ENCODE measurements at places on chromosomes 4 and X.

DNA sequence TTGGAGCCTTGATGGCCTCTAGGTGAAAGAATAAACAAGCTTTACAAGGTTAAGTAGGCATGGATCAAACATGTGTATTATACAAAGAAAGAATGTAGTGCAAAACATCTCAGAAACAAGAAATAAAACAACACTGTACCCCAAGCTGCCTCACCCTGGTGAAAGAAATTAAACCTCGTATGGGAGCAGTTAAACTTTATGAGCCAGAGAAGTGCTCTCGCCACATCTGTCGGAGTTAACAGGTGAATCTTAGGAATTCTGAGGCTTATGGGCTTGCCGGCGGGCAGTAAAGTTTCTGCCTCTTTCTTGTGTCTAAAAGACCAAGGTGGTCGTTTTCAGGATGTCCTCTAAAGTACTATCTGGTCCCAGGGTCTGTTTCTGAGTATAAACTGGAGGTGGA is 34.0 kb upstream of the ARSH start:
- DNase-seq, result no peak

DNA sequence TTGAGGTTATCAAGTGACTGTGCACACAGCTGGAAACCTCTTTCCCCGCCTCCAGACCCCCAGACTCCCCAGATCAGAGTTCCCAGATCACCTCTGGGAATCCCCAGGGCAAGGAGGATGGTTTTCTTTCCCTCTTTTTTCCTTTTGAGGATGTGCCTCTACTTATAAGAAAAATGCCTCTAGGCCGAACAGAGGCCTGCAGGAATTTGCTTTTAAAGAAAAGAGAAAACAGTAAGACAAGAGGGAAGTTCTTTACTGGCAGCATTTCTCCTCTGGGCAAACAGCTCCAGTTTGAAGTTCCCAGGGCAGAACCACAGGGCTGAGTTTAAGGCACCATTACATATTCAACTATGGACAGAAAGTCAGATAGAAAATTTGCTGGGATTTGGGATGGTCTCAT is 837.9 kb upstream of the LCORL start:
- DNase-seq, result no peak

- DNase-seq, result peak; percentile 66
Measured at GRCh38 chr4:61201561-61201960, 1.4 kb downstream of the ADGRL3 start.

DNA sequence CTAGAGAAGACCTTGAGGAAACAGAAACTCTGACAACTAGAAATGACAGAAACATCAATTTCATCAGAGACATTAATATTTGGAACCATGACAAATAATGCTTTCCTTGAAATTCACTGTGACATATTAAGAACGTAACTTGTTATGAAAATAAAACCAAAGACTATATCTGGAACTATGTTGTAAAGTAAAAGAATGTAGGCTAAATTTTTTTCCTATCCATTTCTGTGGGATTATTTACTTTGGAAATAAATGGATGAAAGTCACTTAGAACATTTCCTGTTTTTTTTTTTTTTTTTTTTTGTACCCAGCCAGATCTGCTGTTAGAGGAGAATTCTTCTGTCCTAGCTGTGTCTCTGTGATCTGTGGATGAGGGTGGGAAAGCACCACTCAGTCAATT is 255.9 kb downstream of the SPRY1 start:
- no peak for DNase-seq

- DNase-seq, result no peak
Measured at GRCh38 chrX:133813971-133814370, 171.4 kb downstream of the GPC3 start.

DNA sequence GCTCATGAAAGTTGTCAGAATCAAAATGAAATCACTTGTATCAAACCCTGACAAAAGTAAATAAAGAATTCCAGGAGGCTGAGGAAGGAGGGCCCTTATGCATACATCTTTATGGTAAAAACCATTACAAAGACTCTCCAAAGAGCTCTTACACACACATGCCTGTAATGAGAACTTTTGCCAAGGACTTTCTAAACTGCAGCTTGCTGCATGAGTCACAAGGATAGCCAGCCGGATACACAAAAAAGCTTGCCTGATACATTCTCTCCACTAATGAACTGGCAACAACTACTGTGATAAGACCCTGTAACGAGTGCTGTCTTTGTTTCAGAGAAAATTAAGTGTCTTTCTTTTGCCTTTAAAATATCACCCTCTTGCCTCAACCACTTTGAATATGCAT is 618.1 kb downstream of the PPP4R3C start:
- no peak for DNase-seq

DNA sequence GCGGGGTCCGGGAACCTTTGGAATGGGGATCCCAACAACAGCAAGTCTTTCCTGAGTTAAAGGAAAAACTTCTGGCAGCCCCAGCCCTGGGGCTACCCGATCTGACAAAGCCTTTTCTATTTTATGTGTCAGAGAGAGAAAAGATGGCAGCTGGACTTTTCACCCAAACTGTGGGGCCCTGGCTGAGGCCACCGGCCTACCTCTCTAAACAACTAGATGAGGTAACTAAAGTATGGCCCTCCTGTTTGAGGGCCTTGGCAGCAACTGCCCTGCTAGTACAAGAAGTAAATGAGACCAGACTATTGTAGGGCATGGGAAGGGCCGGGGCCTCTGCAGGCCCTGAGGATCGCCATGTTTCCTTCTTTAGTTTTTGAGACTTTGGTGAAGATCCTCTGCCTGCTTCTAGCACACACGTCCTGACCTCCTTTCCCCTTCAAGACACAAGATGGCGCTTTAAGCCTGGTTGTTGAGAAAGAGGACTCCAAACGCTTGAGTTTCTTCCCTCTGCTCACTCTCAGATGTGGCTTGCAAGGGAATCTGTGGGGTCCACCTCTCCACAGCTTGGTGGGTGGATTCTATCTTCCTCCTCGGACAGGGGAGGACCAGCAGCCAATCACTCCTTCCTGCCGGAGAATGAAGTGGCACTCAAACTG is 18.5 kb upstream of the DRD5 start:
- peak; percentile 78 for DNase-seq

- DNase-seq, result no peak
Measured at GRCh38 chr4:40340030-40340429, 4.9 kb downstream of the CHRNA9 start.

GRCh38 chrX:13115146-13115855 is 70.9 kb upstream of the FAM9C start:
- DNase-seq, result no peak

- no peak for DNase-seq
Measured at GRCh38 chr4:127335732-127336131, 297.0 kb upstream of the INTU start.

- DNase-seq, result no peak
Measured at GRCh38 chr4:106893395-106893881, 142.7 kb downstream of the DKK2 start.

DNA sequence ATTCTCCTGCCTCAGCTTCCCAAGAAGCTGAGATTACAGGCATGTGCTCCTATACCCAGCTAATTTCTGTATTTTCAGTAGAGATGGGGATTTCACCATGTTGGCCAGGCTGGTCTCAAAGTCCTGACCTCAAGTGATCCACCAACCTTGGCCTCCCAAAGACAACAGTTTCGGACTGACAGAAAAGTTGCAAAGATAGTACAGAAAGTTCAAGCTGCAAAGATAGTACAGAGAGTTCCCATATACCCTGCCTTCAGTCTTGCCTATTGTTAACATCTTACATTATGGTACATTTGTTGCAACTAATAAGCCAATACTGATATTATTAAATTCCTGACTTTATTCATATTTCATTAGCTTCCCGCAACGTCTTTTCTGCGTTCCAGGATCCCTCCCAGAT is 65.8 kb downstream of the SUPT20HL2 start:
- no peak for DNase-seq

GRCh38 chr4:3527101-3527913 is 4.9 kb downstream of the LRPAP1 start:
- DNase-seq, result no peak

DNA sequence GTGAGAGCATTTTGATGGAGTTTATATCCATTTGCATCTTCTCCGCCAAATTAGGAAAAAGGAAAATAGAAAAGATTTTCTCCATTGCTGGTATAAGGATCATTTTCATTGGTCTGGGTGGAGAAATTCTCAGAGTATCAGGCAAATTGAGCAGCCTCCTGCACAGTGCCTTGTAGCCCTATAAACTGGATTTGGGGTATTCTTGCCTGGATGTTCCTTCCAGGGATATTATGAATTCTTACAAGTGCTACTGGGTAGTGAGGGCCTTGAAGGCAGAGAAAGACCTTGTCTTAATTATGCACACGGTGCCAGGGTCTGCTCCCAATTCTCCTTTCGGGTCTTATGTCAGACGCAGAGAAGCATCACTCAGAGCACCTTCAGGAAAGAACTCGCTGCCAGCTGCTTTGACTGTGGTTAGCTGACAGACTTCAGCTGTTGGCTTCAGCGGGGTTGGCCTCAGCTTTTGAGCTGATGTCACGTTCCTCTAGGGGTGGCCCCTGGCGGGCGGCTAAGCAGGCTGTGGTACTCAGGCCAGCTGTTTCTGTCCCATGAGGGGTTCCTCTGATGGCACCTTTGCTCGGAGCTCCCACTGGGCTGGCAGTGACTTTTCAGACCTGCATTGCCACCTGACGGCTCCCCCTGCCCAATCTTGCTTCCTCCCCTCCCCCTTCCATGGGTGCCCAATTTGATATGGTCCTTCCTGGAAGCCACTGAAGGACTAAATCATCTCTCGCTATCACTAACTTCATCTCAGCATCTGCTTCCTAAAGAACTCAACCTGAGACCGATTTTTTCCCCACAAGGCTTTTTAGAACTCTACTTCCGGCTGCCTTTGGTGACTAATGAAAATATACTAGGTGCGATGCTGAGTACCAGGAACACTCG is 519.5 kb downstream of the BCOR start:
- DNase-seq, result peak; percentile 11

GRCh38 chrX:115595049-115595448 is 34.1 kb downstream of the PLS3 start:
- DNase-seq, result no peak

DNA sequence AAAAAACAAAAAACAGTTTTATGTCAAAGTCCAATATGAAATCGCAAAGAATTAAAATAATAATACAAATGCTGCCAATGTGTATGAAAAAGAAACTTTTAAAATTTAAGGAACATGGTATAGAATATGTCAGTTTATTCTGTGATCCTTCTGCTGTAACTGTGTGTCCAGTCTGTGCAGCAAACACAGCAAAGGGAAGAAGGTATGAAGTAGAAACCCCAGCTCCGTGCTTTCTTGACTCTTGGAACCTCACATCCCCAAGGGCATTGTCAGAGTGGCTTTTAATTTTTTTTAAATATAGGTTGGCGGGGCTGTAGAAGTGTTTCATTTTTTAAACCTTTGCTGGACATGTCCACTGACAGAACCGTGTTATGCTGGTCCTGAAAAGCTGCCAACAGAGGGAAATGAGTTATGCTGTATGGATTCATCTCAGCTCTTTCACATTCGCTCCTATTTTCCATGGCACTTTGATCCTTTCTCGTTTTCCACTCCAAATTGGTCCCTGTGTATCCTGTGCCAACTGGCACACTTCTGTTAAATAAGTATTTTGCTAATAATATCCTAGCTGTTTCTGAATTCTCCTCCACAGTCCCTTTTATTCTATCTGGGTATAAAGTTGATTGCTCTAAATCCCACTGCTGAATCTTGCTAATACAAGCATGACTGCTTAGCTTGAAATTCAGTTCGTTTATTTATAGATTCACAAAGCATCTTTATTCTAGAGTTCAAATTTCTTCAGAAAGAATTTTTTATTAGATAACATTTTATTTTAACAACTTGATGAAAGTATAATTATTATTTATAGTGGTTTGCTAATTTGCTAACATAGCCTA is 127.0 kb upstream of the DDIT4L start:
- DNase-seq, result peak; percentile 17

GRCh38 chr4:189083769-189084168 is 856.9 kb upstream of the FRG1 start:
- no peak for DNase-seq

DNA sequence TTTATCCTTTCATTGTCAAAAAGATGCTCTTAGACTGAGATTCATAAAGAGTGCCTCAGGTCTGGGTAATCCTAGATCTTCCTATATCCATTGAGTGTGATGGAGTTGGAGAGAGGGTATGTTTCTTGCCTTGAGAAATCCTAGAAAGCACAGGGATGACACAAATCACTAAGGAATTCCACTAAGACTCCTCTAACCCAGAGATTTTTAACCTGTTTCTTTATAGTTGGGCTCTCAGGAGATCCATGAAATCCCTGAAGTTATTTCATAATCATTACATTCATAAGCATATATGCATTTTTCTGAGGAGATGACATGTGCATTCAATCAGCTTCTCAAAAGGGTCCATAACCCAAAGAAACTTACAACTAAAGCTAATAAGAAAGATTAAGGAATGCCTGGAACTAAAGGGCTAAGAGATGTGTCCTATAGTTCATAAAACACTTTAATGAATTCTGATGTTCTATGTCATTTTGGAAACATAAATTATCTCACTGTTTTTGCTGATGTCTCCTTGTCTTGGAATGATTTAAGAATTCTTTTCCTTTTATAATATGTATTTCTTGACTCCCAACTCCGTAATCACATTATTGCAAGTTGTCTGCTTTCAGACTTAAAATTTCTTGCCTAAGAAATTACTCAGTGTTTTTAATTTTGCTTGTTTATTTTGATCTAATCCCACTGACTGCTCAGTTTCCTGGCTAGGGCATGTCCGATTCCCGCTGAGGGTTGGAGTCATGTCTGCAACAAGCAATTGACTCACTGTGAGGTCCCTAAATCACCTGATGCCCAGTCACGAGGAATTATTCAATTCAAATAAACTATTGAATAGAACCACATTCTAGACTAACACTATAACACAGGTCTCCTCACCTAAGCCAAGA is 2.8 kb upstream of the AMTN start:
- no peak for DNase-seq

GRCh38 chr4:130705023-130705422 is 1609.1 kb downstream of the C4orf33 start:
- no peak for DNase-seq

DNA sequence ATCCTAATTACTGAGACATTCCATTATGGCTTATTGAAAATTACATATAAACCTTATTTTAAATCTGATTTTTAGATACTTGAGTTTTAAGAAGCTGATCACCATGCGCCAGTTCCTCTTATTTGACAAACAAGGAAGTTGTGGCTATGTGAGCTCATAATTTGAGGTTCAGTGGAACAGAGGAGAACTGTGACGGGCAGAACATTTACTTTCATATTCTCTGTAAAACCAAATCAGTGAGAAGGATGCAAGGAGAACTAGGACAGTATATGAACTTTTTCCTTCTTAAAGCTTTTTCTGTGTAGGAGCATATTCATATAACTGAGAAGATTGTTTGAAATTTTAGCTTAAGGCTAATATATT is 25.3 kb downstream of the STIM2 start:
- DNase-seq, result no peak

- DNase-seq, result no peak
Measured at GRCh38 chrX:134013092-134013497, 27.7 kb upstream of the GPC3 start.

DNA sequence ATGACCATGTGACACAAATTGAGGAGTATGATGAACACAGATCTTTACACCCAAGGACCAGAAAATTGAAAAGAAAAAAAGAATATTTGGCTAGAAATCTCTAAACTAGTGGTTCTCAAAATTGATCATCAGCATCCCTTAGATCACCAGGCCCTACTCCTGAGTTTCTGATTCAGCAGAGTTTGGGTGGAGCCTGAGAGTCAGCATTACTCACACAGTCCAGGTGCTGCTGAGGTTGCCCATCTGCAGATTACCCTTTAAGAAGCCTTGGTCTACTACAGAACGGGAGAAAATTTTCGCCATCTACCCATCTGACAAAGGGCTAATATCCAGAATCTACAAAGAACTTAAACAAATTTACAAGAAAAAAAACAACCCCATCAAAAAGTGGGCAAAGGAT is 182.8 kb downstream of the MOSPD2 start:
- DNase-seq, result no peak

Data from NCI-H1092 treated with DMSO at 0.1 percent for 48 hours (cell line).